ENCODE measurements at places on chromosomes 5 and 9. TPM values are rescaled to one million over a fixed set of nuclear protein-coding genes. Genes with fewer than 3 reads are reported as not detected.

ZFP37 gene
- total RNA-seq: 1.4 TPM

PCDHA4 gene
- total RNA-seq: not detected

DIPK1B gene
- 7.1 TPM for total RNA-seq

ZNF608 gene
- 6.7 TPM for total RNA-seq

C9orf153 gene
- total RNA-seq: 0.63 TPM

HRH2 gene
- 0.30 TPM for total RNA-seq

LCN9 gene
- not detected for total RNA-seq

SLC25A48 gene
- 1.5 TPM for total RNA-seq

RARS1 gene
- 92.2 TPM for total RNA-seq

PGM5 gene
- total RNA-seq: 9.8 TPM

PIP5KL1 gene
- 11.3 TPM for total RNA-seq

PALM2AKAP2 gene
- 1.2 TPM for total RNA-seq

F2RL2 gene
- total RNA-seq: 1.8 TPM

ENTPD2 gene
- total RNA-seq: 11.1 TPM

HACD4 gene
- 3.1 TPM for total RNA-seq

SLC44A1 gene
- 82.2 TPM for total RNA-seq

ANKRD34B gene
- total RNA-seq: not detected

PDE6A gene
- total RNA-seq: not detected

SLC6A7 gene
- total RNA-seq: not detected

CTSV gene
- 125 TPM for total RNA-seq

FOXD4L3 gene
- total RNA-seq: not detected

NFIB gene
- 68.7 TPM for total RNA-seq

GLRA1 gene
- not detected for total RNA-seq

EQTN gene
- not detected for total RNA-seq

PCDHB15 gene
- total RNA-seq: 1.7 TPM

LEAP2 gene
- not detected for total RNA-seq

BTNL3 gene
- not detected for total RNA-seq

ACER2 gene
- total RNA-seq: 10.0 TPM

EGFL7 gene
- 62.2 TPM for total RNA-seq

Measured in lower leg skin (tissue), 4 donors.